Glomerular endothelial cell (primary cell): ENCODE measurements at places on chromosomes 1 and 21.

DNA sequence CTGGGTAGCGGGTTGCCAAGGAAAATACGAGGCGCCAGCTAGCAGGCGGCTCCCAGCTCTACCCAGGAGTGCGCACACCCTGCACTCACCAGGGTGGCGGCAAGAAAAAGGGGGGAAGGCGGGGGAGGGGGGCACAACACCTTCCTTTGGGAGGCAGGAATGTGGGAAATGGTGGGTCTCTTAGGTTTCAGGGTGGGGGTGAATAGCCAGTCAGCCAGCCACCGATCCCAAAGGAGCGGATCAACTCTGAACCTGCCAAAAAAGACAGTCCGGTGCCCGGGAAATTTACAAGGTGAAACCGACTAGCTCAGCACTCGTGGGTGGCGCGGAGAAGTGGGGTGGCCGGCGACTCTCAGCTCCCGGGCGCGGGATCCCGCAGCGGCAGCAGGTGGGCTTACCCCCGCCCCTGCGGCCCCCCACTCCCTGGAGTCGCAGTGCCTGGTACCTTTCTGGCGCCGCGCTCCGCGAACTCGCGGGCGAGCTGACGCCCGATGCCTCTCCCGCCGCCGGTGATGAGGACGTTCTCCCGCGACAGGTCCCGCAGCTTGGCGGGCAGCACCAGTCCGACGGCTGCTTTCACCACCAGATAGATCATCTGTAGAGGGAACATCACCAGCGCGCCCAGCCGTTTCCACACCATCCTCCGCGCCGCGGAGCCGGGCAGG lies 1.2 kb downstream of the DHRS3 start:
- DNase-seq, result no peak

DNA sequence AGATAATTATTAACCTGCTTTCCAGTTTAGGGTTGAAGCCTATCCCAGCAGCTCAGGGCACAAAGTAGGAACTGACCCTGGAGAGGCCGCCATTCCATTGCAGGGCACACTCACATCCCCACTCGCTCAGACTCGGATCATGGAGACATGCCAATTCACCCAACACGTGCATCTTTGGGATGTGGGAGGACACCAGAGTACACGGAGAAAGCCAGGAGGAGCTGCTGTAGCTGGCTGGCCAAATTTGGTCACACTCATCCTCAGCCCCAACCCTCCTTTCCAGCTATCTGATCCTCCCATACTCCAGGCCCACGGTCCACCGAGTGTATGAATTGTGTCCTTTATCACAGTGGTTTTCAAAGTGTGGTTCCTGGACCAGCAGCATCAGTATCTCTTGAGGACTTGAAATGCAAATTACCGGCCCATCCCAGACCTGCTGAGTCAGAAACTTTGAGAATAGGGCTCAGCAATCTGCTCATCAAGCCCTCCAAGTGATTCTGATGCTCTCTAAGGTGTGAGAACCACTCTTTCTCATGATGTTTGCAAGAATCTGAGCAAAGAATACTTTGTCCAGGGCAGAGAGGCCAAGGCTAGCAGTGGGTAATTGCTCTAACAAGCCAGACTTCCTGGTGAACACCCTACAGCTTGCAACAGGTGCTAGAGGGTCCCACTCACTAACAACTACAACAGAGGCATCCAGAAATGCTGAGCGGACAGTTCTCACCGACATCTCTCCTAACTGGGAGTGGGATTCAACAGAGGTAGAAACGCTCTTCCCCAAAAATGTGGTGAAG lies 26.3 kb downstream of the IER5 start:
- no peak for DNase-seq

GRCh38 chr1:98410082-98410481 lies 251.4 kb upstream of the SNX7 start:
- DNase-seq, result no peak

GRCh38 chr1:112712701-112713128 lies 2.4 kb downstream of the PPM1J start:
- DNase-seq, result no peak
